Pancreas (tissue), 10 donors: ENCODE measurements at places on chromosomes 13 and 19. TPM values are rescaled to one million over a fixed set of nuclear protein-coding genes. Genes with fewer than 3 reads are reported as not detected.

The CACNA1A gene
- polyA plus RNA-seq, result 20.4 TPM

The SYCN gene
- 1,825 TPM for polyA plus RNA-seq

The CCDC9 gene
- 102 TPM for polyA plus RNA-seq

The KCNRG gene
- polyA plus RNA-seq, result 0.40 TPM

The ZFP30 gene
- polyA plus RNA-seq, result 3.0 TPM

The SIGLEC7 gene
- polyA plus RNA-seq, result 0.23 TPM

The CEACAM8 gene
- polyA plus RNA-seq, result not detected

The GNG8 gene
- polyA plus RNA-seq, result not detected

The RHPN2 gene
- polyA plus RNA-seq, result 7.5 TPM

The AZU1 gene
- polyA plus RNA-seq, result 0.35 TPM

The METTL21C gene
- polyA plus RNA-seq, result not detected

The C5AR1 gene
- 2.3 TPM for polyA plus RNA-seq

The GAPDHS gene
- polyA plus RNA-seq, result not detected

The IGFL1 gene
- not detected for polyA plus RNA-seq

The RFPL4A gene
- polyA plus RNA-seq, result not detected

The ZNF534 gene
- not detected for polyA plus RNA-seq

The KLK1 gene
- 756 TPM for polyA plus RNA-seq

The CGB5 gene
- not detected for polyA plus RNA-seq

The C19orf81 gene
- 0.40 TPM for polyA plus RNA-seq

The CDC42EP5 gene
- 7.5 TPM for polyA plus RNA-seq
